Stimulated activated CD8-positive, alpha-beta memory T cell treated with anti-CD3 and anti-CD28 coated beads, Interleukin-4, amount 100 ng/mL, for 1 hour (primary cell): ENCODE measurements at places on chromosomes 6 and 20.

DNA sequence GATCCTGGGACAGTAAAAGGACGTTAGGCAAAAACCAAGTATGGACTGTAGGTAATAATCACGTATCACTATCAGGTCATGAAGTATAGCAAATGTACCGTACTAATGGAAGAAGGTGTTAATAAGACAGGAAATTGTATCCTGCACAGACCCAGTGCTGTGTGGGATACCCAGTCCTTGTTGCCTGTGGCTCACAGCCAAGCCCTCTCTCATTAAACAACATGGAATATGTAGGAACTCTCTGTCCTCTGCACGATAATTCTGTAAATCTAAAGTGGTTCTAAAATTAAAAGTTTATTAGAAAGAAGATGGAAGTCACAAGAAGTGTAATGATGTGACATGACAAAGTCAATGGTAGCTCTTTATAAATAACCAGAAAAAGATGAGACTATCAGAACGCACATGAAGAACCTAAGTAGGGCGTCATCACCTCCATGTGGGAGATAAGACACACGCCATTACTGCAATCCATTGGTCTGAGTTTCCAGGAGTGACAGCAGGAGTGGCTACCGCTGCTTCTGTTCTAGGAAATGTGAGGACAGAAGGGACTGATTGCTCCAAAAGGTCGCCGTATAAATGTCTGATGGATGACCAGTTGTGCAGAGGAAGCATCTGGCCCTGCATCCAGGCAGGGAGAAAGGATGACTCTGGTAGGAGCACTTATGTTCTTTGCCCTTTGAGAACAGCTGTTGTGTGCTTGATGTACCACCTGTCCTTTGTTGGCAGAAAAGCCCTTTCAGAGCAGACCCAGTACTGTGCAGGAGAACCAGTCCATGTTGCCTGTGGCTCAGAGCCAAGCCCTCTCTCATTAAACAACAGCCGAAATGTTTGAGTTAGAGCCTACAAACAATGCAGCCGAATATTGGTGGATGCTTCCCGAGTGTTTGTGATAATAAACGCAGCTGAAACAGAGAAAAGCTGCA is 125.6 kb downstream of the FIG4 start:
- no peak for DNase-seq

GRCh38 chr6:7136859-7137334 is 29.1 kb downstream of the RREB1 start:
- DNase-seq: no peak

GRCh38 chr6:148868314-148868713 is 121.5 kb downstream of the UST start:
- DNase-seq: no peak

DNA sequence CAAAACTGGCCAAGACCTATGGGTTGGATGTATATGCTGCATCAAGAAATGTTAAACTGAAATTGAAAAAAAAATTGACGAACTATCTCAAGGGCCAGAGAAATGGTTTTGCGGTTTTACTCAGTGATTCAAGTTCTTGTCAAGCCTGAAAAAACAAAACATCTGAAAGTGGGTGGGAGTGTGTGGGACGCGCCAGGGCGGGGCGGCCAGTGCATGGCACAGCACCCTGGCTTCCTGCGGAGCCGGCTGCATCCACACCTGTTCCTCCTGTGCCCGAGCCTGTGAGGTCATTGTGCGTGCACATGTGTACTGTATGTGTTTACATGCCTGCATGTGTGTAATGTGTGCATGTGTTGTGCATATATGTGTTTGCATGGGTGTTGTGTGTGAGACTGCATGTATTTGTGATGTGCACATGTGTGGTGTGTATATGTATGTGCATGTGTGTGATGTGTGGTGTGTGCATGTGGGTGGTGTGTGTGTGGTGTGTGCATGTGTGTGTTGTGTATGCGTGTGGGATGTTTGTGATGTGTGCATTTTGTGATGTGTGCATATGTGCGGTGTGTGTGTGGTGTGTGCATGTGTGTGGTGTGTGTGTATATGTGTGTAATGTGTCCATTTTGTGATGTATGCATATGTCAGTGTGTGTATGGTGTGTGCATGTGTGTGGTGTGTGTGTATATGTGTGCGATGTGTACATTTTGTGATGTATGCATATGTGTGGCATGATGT is 59.8 kb downstream of the CDH4 start:
- DNase-seq: no peak

- no peak for DNase-seq
Observed at GRCh38 chr20:22305381-22305780, 279.0 kb downstream of the FOXA2 start.

DNA sequence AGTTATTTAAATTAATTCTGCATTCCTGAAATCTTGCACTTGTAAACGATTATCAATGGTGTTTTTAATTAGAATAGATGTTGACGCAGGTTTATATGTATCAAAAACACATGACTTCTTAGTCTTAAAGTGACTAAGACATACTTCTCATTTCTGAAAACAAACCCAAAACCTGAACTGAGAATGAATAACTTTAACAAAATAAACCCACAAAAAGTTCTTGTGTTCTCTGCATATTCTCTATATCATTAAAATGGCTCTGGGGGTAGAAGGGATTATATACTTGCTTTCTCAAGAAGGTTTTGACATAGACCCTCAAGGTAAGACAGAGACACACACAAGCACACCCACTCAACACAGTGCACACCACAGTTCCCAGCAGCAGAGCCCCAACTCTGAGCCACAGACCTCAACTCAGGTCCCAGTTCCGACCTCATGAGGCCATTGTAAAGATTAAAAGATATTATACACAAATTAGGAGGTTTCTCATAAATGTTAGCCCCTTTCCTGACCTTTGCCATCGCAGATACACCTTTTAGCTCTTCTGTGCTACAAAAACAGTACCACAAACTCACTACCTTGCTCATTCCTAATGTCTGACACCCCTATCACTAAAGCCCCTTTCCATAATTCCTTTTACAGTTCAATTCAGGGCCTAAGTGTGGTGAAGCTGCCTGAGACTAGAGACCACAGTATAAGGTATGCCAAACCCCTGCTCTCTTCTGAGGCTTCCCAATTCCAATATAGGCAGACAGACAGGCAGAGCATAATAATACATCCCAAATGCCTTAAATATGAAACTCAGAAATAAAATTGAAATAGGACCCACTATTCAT is 267.8 kb downstream of the PTPRK start:
- DNase-seq: no peak

- no peak for DNase-seq
Observed at GRCh38 chr20:57389695-57390603, 1.2 kb upstream of the RBM38 start.

GRCh38 chr6:144006736-144007477 is 1.2 kb downstream of the PLAGL1 start:
- no peak for DNase-seq

GRCh38 chr6:85594197-85594930 is 706 bp upstream of the SNX14 start:
- DNase-seq: peak; percentile 6

GRCh38 chr20:64103871-64104666 is 3.3 kb downstream of the NPBWR2 start:
- no peak for DNase-seq

GRCh38 chr20:63567386-63568169 is 6.5 kb downstream of the HELZ2 start:
- no peak for DNase-seq

GRCh38 chr20:17503301-17504065 is 27.7 kb downstream of the BFSP1 start:
- DNase-seq: no peak

DNA sequence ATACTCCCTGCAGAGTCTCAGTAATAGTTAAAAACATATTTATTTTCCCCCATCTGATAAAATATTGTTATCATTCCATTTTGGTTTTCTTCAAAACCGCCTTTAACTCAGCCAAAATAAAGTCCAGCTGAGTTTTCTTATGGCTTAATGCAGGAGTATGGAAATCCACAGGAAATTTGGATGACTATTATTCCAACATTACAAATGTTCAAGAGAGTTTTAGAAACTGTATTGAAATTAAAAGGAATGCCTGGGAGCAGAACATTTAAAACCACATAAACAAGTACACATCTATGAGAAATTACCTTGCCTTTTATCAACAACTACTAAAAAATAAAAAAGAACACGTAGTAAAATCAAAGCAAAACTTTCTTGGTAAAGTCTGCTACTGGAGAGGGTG is 45.7 kb downstream of the NCOA7 start:
- DNase-seq: no peak

GRCh38 chr20:39004508-39004907 is 42.4 kb downstream of the DHX35 start:
- no peak for DNase-seq

- no peak for DNase-seq
Observed at GRCh38 chr6:117544716-117545115, 57.6 kb downstream of the GOPC start.

DNA sequence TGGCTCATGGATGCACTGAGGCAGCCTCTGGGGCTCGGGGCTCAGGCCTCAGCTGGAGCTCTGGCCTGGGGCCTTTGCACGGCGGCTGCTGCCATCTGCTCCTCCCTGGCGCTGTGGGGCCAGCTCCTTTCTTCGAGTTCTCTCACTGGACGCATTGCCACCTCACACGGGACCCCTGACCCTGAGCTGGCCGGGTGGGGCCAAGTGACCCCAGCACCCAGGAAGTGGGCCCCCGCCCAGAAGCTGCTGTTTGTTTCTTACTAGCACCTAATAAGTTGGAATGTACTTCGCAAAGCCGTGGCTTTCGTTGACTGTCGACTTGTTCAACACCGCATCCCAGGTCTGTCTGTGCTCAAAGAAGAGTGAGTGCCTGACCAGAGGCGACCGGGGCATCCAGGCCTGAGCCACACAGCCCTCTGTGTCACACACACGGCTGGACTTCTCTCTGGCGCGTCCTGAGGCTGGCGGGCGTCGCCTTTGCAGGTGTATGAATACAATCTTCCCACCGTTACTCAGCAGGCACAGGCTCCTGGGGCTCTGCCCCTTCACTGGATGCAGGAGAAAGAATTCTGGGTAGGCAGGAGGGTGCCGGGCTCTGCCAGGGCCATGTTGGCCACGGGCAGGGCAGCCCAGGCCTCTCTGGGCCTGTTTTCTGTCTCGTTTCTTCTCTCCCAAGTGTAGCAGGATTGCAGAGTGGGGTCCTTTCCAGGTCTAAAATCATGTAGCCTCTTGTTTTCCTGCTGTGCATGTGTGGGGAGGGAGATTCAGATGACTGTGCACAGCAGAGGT is 112.9 kb downstream of the DLL1 start:
- DNase-seq: no peak

DNA sequence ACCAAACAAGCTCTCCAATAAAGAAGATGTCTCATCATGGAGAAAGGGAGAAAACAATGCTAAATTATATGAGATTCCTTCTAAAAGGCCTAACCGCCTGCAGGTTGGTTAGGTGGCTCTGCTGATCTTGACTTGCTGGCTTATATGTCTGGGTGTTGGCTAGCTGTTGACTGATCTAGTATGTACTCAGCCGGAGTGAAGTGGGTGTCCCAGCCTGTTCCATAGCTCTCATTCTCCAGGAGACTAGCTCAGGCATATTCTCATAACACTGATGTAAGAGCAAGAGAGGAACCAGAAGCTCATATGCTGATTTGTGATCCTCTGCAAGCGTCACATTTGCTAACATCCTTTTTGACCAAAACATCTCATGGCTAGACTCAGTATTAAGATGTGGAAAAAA is 473.0 kb downstream of the BMP2 start:
- no peak for DNase-seq
